ENCODE measurements at places on chromosomes 7 and 10.
A peak's percentile ranks its signal among the peaks of the same experiment; 100 is the strongest.

DNA sequence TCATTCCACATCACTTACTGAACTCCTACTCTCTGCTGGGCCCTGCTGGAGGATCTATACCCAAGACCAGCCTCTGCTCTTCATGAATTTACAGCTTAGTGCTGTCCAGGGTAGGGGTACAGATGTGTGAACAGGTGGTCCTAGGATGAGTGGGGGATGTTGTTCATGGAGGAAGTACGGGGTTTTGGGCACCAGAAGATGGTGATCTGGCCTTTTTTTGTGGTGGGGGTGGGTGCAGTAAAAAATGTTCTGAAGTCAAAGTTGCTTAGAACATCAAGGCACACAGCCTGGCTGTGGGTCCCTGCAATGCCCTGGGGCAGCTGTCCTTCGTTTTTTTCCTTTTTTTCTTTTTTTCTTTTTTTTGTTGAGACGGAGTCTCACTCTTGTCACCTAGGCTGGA, 34.2 kb upstream of the GNA12 start:
- no peak for DNase-seq

DNA sequence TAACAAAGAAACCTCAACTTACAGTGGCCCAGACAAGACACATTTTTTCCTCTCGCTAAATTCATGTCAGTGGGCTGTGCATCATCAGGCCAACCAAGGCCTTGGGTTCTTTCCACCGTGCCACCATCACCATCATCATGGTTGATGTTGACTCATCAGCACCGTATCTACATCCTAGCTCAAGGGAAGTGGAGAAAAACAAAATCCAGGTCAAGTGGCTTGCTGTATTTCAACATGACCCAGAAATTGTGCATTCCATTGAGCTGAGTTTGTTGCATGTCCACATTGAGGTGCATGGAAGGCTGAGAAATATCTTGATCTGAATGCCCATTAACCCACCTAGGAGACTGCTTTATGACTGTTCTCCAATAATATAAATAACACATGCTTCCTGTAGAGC, 312.4 kb upstream of the CDC14C start:
- peak; percentile 25 for DNase-seq

GRCh38 chr7:114372619-114373018, 42.0 kb upstream of the FOXP2 start:
- no peak for DNase-seq

- DNase-seq, result no peak
Measured at GRCh38 chr10:72746426-72747363, 54.8 kb downstream of the MCU start.

GRCh38 chr10:116237970-116238369, 35.0 kb downstream of the GFRA1 start:
- no peak for DNase-seq

DNA sequence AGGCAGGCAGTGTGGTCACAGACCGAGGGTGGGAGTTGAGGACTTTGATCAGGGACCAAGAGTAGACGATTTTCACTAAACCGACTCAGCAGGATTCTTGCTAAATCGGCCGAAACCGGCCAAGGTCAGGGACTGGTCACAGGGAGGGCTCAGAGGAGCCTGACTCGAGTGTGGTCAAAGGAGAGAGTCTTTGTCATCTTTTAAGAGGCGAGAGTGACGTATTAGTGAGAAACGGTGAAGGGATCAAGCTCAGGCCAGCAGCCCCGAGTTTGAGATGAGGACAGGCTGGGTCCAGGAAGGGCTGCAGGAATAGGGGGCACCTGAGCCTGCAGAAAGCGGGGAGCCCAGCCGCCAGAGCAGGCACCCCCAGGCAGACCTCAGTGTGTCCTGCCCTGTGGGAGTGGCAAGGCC, 41.6 kb upstream of the FAM20C start:
- DNase-seq, result no peak

DNA sequence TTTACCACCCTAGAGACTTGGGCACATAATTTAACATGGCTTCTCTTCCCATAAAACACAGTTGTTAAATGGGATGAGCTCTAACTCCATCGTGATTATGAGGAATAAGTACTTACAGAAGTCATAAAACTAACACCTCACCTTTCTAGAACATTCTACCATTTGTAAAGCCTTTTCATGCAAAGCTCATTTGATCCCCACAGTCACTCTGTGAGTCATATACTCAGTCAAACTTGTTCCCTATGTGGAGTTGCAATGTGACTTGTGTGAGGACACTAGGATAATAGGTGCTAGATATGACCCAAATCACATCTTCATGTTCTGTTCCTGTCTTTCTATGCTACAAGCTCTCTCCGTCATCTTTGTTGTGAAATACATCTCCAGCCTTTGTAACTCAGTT, 371.7 kb downstream of the WDR11 start:
- DNase-seq, result no peak

- peak; percentile 87 for DNase-seq
Measured at GRCh38 chr10:74924251-74924963, 98.0 kb downstream of the KAT6B start.

DNA sequence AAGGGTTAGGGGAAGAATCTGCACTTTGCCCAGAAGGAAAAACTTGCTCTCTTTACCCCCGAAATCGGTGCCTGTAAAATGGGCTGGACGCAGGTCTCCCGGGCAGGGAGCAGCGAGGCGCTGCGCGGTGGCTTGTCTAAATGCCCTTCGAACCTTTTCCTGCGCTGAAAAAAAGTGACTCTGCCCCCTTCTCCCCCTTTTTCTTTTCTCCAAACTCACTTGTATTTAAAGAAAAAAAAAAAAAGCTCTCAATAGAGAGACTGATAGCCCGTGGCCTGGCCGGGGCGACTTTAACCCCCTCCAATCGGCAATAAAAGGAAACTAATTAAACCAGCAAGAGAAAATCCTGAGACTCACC, 286 bp downstream of the SP8 start:
- peak; percentile 26 for DNase-seq

GRCh38 chr10:11927746-11928145, 104.6 kb downstream of the PROSER2 start:
- no peak for DNase-seq

Data from astrocyte of the hippocampus (primary cell).